ENCODE measurements at places on chromosomes 1 and 21.

GRCh38 chr1:35361638-35362037 is 93.1 kb downstream of the ZMYM4 start:
- H3K4me1 ChIP-seq, result no peaks in the 10 kb centered on the region
- no peak for DNase-seq
- no peaks in the 10 kb centered on the region for H3K27me3 ChIP-seq
- no peak overlapping the region for H3K27ac ChIP-seq

GRCh38 chr1:94803517-94804441 is 16.4 kb upstream of the SLC44A3 start:
- H3K4me1 ChIP-seq, result peaks cover 6% of the 10 kb centered on the region
- no peaks in the 10 kb centered on the region for H3K36me3 ChIP-seq
- no peaks in the 10 kb centered on the region for H3K27me3 ChIP-seq
- no peak for DNase-seq

- no peak overlapping the region for H3K27ac ChIP-seq
- no peak overlapping the region for H3K4me3 ChIP-seq
- DNase-seq, result no peak
- no peaks in the 10 kb centered on the region for H3K36me3 ChIP-seq
- no peaks in the 10 kb centered on the region for H3K27me3 ChIP-seq
- H3K4me1 ChIP-seq, result peaks cover 9% of the 10 kb centered on the region
Observed at GRCh38 chr1:23126801-23127200, 41.9 kb downstream of the LUZP1 start.

DNA sequence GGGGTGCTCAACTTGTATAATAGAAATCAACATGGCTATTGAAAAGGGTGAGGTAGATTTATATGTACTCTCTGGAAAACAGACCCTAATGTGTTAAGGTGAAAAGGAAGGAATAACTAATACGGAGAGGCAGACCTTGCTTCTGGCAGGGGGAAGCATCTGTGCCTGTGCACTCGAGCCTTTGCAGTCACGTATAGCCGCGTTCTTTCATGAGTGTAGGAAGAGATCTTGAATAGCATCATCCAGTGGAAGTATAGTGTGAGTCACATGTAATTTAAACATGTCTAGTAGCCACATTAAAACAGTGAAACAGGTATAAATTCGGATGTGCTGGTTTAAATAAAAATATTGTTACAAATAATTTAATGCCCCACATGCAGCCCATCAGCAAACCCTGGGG is 3.0 kb downstream of the A3GALT2 start:
- H3K27me3 ChIP-seq, result no peaks in the 10 kb centered on the region
- H3K36me3 ChIP-seq, result no peaks in the 10 kb centered on the region
- no peak overlapping the region for H3K27ac ChIP-seq
- no peak overlapping the region for H3K4me3 ChIP-seq
